ENCODE measurements at places on chromosomes 7 and 10.

- DNase-seq: no peak
Measured at GRCh38 chr7:41931263-41931646, 228.4 kb upstream of the INHBA start.

- no peak for DNase-seq
Measured at GRCh38 chr7:17773289-17773626, 167.0 kb downstream of the SNX13 start.

DNA sequence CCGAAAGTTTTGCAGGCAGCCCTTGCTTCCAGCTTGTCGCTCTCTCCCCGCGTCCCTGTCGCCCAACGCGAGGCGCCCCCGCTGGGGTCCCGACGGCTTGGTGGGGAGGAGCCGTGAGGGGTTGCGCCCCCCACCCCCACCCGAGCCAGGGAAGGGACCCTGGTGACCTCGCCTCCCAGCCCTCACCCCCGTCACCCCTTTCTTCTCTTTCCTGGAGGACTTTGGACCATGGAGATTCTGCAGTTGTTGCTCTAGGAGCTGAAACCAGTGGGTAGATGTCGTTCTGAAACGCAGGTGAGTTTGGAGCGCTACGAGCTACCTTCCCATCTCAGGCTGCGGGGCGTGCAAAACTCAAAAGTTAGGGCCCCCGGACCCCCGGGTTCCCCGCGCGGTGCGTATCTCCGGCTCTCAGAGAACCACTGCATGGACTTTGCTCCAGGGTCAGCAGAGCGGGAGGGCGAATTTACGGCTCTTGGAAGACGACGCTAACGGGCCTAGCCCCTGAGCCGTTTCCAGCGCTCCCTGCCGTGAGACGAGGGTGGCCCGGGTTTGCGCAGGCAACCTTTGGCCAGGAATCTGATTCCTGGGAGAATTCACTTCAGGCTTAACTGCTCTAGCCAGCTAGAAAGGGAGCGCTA, 684 bp upstream of the ATXN7L1 start:
- DNase-seq: peak; percentile 53

DNA sequence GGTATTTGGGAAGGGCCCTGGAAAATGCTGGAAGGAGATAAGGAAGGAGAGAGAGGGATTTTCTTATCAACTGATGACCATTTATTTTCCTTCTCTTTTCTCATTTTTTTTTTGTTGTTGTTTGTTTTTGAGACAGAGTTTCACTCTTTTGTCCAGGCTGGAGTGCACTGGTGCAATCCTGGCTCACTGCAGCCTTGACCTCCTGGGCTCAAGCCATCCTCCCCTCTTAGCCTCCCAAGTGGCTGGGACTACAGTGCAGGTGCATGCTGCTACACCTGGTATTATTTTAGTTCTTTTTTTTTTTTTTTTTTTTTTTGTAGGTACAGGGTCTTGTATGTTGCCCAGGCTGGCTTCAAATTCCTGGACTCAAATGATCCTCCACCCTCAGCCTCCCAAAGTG, 52.2 kb downstream of the HIP1 start:
- no peak for DNase-seq

DNA sequence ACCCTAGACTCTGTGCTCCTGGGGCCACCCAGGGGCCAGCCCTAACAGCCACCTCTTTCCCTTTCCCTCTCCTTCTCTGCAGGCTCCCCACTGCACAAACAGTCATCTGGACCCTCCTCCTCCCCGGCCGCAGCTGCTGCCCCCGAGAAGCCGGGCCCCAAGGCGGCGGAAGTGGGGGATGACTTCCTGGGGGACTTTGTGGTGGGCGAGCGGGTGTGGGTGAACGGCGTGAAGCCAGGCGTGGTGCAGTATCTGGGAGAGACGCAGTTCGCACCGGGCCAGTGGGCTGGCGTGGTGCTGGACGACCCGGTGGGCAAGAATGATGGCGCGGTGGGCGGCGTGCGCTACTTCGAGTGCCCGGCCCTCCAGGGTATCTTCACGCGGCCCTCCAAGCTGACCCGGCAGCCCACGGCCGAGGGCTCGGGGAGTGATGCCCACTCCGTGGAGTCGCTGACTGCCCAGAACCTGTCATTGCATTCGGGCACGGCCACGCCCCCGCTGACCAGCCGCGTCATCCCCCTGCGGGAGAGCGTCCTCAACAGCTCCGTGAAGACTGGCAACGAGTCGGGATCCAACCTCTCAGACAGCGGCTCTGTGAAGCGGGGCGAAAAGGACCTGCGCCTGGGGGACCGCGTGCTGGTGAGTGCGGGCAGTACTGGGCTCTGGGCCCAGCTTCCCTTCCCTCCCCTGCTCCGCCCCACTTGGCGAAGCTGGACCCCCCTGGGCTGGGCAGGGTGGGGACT, 49.3 kb downstream of the CLIP2 start:
- no peak for DNase-seq

GRCh38 chr7:100538348-100538653, 702 bp upstream of the AGFG2 start:
- no peak for DNase-seq

DNA sequence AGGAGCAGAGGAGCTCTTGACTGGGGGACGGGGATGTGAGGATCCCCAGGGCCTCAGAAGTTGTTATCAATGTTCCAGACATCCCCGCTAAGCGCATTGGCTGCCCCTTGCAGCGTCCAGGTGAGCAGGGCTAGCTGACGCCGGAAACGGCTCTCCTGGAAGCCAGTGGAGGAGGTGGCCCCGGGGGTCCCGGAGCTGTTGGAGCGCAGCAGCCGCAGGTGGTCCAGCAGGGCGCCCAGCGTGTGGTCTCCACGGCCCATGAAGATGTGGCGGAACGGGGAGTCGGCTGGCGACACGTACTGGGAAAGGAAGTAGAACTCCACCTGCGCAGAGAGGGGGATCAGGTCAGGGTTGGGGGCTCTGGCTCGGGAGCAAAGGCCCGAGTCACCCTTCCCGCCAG, 8.5 kb downstream of the MOSPD3 start:
- DNase-seq: no peak

DNA sequence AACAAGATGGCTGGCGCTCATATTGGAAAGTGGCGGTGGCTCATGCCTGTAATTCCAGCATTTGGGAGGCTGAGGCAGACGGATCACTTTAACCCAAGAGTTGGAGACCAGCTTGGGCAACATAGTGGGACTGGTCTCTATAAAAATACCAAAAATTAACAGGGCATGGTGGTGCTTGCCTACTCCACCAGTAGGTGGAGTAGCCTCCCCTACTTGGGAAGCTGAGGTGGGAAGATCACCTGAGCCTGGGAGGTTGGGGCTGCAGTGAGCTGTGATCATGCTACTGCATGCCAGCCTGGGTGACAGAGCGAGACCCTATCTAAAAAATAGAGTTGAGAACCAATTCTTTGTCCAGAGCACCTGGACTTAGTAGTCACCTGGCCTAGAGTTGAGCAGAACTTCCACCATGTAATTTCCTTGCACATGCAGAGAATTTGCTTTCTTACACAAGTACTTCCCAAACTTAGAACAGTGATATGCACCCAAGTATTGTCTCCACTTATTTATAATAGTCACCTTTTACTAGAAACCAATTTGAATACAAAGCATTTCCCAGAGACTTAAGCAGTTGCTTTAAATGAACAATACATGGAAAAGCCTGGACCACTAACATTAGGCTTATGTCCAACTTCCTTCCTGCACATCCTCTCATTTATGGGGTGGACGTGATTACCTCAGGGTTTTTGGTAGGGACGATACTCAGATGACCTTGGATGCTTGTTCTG, 15.9 kb downstream of the LAMB4 start:
- peak; percentile 34 for DNase-seq

- DNase-seq: no peak
Measured at GRCh38 chr7:73626814-73627213, 2.5 kb upstream of the MLXIPL start.

- no peak for DNase-seq
Measured at GRCh38 chr7:121515630-121516401, 119.7 kb upstream of the FAM3C start.

- DNase-seq: no peak
Measured at GRCh38 chr7:82517050-82517449, 73.5 kb upstream of the CACNA2D1 start.

DNA sequence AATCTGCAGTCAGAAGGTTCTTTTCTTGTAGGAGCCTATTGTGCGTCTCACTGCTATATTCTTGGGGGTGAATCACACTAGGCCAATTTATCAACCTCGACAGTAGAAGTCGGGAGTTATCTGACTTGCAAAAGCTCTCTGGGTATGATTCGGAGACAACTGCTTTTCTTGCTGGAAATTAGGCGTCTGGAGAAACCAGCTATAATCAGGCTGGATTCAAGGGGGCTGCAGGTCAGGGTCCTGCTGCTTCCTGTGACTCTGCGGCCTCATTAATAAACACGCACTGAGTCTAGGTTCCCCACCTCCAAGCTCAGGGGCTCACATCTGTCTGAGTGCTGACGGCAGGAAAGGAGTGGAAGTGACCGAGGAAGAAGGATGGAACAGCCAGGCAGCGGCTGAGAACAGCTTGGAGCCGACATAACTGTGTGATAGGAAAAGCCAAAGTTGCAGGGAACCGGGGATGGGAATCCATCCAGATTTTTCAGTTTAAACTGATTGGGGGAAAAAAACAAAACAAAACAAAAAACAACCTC, 184.6 kb downstream of the FANK1 start:
- DNase-seq: no peak

DNA sequence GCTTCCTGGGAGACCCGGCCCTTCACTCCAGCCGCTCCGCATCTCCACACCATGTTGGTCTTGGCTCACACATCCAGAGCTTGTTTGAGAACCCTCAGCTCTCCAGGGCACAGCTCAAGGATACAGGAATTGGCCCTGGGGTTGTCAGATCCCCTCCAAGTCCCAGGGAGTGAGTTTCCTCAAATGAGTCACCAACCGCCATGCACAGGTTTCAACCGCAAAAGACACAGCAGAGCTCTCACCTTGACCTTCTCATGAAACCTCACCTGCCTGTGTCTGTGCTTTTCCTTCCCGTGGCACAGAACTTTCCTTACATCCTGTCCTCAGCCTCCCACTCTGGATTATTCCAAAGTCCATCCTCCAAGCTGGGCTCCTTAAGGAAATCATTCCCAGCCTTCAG, 20.6 kb downstream of the AZGP1 start:
- no peak for DNase-seq

DNA sequence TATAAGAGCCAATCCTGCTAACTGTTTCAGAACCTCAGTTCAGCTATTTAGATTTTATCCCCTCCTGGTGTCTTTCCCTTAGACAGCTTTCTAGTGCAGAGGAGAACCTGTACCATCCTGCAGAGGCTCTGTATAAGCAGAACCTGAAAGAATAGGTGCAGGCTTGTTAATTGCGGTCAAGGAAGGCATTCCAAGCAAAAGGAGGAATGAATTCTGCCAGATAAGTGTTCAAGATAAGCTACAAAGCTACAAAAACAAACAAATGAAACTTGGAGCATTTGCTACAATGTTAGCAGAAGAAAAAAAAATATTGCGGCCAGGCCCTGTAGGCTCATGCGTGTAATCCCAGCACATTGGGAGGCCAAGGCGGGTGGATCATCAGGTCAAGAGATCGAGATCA, 32.6 kb upstream of the AGMO start:
- DNase-seq: no peak

DNA sequence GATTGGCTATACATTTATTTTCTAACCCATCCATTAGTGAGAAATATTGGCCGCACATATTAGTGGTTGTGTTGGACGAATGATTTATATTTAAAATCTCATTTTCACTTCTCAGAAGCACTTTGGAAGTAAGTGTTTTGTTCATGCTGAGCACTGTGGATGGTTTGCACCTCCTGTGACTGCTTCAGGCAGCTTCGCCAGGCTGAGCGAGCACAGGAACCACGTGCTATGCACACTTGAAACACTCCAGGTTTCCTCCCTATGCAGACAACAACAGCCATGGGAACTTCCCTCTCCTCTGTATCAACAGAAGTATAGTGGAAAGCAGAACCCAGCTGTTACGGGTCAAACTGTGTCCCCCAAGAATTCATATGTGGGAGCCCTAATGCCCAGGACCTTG, 67.3 kb upstream of the WDR11 start:
- DNase-seq: no peak

DNA sequence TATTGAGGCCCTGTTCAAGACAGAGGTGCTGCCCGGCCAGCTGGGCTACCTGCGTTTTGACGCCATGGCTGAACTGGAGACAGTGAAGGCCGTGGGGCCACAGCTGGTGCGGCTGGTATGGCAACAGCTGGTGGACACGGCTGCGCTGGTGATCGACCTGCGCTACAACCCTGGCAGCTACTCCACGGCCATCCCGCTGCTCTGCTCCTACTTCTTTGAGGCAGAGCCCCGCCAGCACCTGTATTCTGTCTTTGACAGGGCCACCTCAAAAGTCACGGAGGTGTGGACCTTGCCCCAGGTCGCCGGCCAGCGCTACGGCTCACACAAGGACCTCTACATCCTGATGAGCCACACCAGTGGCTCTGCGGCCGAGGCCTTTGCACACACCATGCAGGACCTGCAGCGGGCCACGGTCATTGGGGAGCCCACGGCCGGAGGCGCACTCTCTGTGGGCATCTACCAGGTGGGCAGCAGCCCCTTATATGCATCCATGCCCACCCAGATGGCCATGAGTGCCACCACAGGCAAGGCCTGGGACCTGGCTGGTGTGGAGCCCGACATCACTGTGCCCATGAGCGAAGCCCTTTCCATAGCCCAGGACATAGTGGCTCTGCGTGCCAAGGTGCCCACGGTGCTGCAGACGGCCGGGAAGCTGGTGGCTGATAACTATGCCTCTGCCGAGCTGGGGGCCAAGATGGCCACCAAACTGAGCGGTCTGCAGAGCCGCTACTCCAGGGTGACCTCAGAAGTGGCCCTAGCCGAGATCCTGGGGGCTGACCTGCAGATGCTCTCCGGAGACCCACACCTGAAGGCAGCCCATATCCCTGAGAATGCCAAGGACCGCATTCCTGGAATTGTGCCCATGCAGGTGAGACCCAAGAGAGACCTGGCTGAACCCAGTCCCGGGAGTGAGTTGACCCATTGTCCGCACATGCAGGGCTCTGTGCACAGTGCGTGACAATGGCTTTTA, 2.8 kb downstream of the RBP3 start:
- DNase-seq: no peak

DNA sequence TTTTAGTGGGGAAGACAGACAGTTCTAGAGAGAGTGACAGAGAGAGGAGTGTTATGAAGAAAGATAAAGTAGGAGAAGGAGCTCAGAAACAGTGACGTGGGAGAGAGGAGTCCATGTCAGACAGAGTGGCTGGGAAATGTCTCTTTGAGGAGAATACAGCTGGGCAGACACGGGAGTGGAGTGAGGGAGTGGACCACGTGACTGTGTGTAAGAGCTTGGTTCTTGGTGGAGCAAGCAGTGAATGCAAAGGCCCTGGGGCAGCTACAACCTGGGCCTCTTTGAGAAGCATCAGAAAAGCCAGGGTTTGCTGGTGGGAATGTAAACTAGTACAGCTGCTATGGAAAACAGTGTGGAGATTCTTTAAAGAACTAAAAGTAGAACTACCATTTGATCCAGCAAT, 11.9 kb upstream of the PLEKHS1 start:
- DNase-seq: no peak

- DNase-seq: no peak
Measured at GRCh38 chr7:44322631-44323363, 2.6 kb downstream of the CAMK2B start.

- no peak for DNase-seq
Measured at GRCh38 chr7:138246428-138246827, 170.2 kb downstream of the AKR1D1 start.

- no peak for DNase-seq
Measured at GRCh38 chr7:135177028-135177696, 6.7 kb upstream of the CYREN start.

GRCh38 chr10:31041011-31041410, 9.3 kb upstream of the ZNF438 start:
- DNase-seq: no peak

- no peak for DNase-seq
Measured at GRCh38 chr10:123682477-123682876, 16.3 kb downstream of the GPR26 start.

GRCh38 chr7:258476-259190, 31.3 kb upstream of the FOXL3 start:
- no peak for DNase-seq

Measured in NCI-H345 (cell line).